ENCODE measurements at places on chromosomes 3 and 15.
A peak's percentile ranks its signal among the peaks of the same experiment; 100 is the strongest.

DNA sequence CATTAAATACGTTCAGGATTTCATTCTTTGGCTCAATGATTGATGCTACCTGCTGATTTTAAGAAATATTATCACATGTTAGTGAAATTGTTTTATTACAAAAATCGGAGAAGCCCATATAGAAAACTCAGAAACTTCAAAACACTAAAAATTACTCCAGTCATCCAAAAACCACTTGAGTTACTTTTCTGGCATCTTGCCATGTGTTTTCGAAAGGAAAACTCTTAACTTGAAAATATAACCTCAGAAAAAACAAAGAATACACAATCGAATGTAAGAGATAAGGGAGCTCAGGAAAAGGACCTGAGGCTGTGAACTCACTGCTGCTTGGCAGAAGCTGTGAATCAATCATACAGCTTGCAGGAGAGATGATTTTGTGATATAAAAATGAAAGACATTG, 151.3 kb upstream of the SLITRK3 start:
- DNase-seq = no peak

DNA sequence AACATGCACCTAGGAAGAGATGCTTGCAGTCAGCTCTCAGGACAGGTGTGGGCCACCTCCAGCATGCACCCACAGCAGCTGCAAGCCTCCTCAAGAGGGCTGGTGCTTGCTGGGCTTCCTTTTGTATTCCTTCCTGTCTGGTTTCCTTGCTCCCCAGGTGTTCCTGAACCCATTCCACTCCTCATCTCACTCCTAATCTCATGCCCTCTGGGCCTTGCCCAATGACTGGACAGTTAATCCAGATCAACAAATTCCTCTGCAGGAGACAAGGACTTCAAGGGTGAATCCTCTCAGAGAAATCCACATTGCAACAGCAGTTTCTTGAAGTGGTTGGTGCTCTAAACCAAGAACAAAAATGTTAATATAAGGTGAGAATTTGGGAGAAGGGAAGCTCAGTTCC, 30.7 kb downstream of the RASGRP1 start:
- no peak for DNase-seq

GRCh38 chr15:36658312-36658711, 78.9 kb downstream of the CDIN1 start:
- DNase-seq = no peak

- DNase-seq = peak; percentile 53
These were observed 8.2 kb downstream of the SLC6A6 start for GRCh38 chr3:14410503-14411165.

- DNase-seq = no peak
These were observed 9.2 kb downstream of the TM4SF1 start for GRCh38 chr3:149368201-149368673.

DNA sequence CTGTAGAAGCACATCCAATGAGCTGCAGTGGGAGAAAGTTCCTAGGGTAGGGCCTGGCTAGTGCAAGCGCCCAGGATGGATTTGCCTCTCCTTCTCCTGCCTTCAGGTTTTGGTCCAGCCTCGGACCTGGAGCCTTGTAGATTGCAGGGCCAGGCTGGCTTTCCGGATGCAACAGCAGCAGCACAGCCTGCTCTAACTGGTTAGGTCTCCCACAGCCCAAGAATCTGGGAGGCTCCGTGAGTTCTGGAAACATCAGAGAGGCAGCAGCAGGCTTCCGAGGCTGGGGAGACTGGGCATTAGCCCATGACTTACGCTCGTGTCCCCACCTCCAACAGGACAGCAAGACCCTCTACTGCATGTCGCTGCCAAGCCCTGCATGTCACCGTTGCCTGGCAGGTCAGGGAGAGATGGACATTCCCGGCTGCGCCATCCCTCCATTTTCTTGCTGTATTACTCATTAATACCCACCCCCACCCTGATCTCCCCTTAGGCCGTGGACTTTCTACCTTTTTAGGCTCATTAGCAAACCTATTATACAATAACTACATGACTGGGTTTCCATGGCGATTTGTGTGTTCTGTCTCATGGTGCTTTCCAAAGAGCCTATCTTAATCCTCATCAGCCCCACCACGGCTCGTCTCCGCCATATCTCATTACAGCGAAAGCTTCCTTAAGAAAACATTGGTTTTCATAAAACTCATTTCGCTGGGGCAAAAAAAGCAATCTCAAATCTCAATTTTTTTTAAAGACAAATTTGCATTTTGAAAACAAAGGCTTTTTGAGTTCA, 40.9 kb upstream of the RGMA start:
- no peak for DNase-seq

GRCh38 chr3:63877737-63878393, 14.2 kb downstream of the ATXN7 start:
- DNase-seq = no peak

GRCh38 chr15:62644889-62645742, 397.4 kb upstream of the TPM1 start:
- DNase-seq = no peak

GRCh38 chr3:186901135-186901734, 29.1 kb upstream of the ST6GAL1 start:
- no peak for DNase-seq

- DNase-seq = no peak
These were observed 67.6 kb upstream of the TGFBR2 start for GRCh38 chr3:30538791-30539190.

- no peak for DNase-seq
These were observed 143.3 kb downstream of the ADAMTS17 start for GRCh38 chr15:100198442-100198841.
